ENCODE measurements at places on chromosomes 16 and 17. TPM values are rescaled to one million over a fixed set of nuclear protein-coding genes. Genes with fewer than 3 reads are reported as not detected.

PRSS27 gene
- 0.13 TPM for total RNA-seq

HBM gene
- total RNA-seq, result not detected

CMTM2 gene
- not detected for total RNA-seq

NOD2 gene
- total RNA-seq, result 1.0 TPM

KLHL11 gene
- 30.0 TPM for total RNA-seq

EFCAB13 gene
- 2.3 TPM for total RNA-seq
